ENCODE measurements at places on chromosomes 5 and 9.

- DNase-seq: no peak
These were observed 54.2 kb upstream of the BASP1 start for GRCh38 chr5:17163221-17163620.

GRCh38 chr9:9392755-9393154 lies 1220.0 kb downstream of the PTPRD start:
- DNase-seq: no peak

GRCh38 chr9:132908635-132909034 lies 29.9 kb downstream of the SPACA9 start:
- DNase-seq: no peak

- no peak for DNase-seq
These were observed 7.1 kb downstream of the DPP7 start for GRCh38 chr9:137107312-137107921.

- no peak for DNase-seq
These were observed 9.3 kb upstream of the RNF145 start for GRCh38 chr5:159218595-159219023.

- DNase-seq: no peak
These were observed 560.6 kb downstream of the PTPRD start for GRCh38 chr9:10052181-10052580.

DNA sequence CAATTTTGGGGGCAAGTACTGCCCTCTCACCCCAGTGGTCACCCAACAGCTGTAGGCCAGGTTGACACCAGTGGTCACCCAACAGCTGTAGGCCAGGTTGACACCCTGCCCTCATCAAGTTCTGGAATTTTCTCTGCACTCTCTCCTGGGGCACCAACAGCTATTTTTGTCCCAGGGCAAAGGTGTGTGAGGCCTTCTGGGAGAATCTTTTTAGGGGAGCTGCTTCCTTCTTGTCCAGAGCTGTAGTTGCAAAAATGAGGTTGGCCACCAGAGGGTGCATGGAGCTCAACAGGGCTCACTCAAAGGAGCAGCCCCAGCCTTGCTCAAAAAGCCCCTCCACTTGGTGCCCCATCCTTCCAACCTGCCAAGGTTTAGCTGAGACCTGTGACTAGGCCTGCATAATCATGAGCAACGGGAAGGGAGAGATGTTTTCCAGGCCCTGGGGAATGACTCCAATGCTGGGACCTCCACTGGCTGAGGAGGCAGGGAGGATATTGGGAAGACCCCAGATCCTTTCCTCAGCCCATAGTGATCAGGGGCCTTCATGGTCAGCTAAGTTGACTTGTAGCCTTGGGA lies 10.6 kb upstream of the P4HA2 start:
- DNase-seq: peak; percentile 72

DNA sequence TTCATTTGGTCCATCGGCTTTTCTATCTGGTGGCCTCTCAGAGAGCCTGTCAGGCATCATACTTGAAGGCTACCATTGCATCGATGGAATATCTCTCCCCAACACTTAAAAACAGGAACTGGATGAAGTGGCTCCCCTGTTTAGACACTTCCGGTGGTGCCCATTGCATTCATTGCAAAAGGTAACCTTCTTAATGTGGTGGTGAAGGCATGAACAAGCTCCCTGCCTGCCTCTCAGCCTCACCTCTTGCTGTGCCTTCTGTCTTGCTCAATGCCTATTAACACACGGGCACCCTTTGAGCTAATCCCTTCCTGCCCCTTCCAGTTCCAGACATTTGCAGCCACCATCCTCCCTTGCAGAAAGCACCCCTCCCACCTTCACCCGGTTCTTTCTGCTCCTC lies 233.1 kb upstream of the MSX2 start:
- DNase-seq: no peak

DNA sequence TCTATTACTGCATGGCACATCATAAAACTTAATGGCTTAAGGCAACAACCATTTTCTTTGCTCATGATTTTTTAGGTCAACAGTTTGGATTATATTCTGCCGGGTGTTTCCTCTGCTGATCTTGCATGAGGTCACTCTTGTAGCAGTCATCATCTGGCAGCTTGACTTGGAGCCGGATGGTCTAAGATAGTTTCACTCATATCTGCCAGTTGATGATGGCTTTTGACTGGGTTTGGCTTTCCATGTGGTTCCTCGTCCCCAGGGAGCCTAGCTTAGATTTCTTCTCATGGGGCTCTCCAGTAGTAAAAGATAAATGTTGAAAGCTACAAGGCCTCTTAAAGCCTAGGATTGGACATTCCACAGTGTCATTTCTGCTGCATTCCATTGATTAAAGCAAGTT lies 27.4 kb downstream of the LNPEP start:
- DNase-seq: peak; percentile 87

GRCh38 chr9:112925058-112925641 lies 34.5 kb upstream of the SLC46A2 start:
- DNase-seq: peak; percentile 42

Measured in AG20443 (cell line).